T1000 (cell line): ENCODE measurements at places on chromosomes 2 and 18.

GRCh38 chr2:101116841-101117552 lies 34.2 kb downstream of the TBC1D8 start:
- no peak for DNase-seq

DNA sequence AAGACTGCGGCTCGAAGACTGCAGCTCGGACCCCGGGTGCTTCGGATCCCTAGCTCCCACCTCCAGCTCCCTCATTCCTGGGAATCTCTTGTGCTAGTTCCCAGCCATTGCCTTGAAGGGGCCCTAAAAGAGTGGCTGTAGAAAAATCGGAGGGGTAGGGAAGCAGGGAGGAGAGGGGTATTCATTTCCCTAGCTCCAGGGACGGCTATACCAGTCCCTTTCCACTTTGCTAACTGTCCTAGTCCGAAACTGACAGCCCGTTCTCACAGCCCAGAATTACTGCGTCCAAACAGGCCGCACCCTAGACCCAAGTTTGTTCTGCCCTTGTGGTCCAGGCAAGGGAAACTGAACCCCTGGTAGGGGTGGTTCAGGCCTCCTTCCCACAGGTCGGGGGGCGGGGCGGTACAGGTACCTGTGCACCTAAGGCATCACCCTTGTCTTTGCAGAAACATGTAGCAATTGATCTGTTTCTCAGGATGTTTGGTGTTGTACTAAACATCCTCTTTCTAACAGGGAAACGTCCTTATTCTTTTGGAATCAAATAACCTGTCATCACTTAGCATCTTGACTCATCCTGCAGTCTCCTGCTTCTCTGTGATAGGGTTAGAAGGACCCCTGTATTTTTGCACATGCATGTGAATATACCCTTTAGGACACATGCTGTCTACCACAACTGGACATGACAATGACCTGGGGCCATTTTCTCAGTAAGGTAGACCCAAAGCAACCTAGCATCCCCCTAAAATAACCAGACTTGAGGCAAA lies 4.0 kb downstream of the EMX1 start:
- no peak for DNase-seq

GRCh38 chr2:15766303-15766861 lies 174.0 kb upstream of the MYCN start:
- no peak for DNase-seq

GRCh38 chr2:138536302-138536701 lies 34.7 kb downstream of the SPOPL start:
- no peak for DNase-seq

DNA sequence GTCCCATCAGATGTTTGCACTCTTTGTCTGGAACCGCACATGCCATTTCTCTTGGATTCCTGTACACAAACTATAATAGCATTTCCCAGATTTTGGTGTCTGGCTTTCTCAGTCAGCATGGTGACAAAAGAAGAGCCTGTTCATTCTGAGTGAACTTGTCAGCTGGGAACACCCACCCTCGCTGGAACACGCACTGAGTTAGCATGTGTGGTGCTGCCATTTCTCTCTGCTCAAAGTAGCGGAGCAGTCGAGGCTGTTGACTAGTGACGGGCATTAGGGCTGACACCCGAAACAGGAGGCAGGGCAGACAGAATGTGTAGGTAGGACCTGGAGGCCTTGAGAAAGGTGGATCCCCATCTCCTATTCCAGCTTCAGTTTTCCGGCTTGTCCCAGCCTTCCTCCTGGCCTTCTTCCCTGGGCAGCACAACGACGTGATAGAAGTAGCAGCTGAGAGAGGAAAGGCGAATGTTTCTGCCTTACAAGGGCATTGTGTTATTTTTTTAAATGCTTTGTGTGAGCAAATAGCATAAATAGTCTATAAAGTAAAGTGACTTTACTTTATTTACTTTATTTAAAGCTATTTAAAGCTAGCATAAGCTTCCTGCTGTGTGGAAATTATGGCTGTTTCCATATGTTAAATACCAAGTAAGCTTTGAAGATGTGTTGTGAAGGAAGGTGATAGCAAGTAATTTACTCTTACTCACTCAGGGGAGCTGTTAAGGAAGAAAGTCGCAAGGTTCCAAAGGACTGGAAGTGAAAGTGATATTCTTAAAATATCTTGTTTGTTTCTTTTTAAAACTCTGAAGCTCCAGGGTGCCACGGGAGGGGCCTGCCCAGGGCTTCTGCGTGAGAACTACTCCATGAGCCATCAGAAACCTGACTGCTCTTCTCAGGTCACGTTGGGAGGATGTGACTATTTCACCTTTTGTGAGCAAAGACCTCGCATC lies 272.6 kb downstream of the NEDD4L start:
- DNase-seq: no peak
